ENCODE measurements at places on chromosomes 12 and 14.

DNA sequence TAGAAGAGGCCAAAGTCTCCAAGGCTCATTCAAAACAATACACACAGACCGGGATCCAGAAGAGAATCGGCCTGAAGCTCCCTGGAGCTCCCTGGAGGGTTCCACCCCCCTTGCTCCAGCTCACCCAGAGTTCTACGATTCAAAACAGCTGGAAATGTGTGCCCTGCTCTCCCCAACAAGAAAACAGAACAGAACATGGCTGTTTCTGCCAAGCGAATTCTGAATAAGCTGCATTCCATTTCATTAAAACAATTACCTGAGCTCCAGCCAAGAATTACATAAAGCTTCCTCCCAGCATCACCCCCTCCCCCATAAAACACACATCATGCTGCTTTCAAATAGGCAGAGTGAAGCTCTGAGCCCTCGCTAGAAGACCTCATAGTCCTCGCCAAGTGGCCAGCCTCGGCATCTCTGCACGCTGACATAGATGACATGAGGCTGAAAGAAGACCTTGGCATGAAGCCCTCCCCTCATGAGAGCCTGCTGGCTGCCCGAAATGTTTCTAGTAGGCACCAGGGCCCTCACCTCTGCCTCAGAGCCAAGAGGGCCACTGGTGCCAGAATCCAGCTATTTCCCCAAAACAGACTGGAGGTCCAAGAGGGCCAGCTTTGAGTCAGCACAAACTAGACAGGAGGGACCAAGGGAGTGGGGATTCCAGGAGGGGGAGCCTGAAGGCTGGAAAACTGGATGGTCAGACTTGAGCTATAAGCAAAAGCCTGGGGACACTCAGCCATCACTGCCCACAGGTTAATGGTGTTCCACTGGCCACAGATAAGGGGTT, 8.3 kb downstream of the PXN start:
- ATAC-seq = no peak

DNA sequence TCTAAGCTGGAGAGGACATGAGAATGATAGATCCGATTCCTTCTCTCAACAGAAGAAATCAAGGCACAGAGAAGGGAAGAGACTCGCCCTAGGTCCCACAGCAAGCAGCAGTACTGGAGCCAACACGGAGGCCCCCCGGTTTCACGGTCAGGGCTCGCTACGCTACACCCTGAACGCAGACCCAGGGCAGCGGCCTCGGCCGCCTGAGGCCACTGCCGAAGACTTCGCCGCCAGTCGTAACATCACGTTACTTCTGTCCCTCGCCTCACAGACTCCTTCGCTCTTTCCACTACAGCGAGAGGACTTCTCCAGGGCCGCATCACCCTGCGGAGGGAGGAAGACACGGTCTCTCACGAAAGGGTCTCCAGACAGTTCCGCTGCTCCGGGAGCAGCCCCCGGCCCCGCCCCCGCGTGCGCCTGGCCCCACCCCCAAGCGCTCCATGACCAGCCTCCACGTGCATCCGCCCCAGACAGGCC, 411 bp upstream of the DCAF4 start:
- ATAC-seq = peak; percentile 40

DNA sequence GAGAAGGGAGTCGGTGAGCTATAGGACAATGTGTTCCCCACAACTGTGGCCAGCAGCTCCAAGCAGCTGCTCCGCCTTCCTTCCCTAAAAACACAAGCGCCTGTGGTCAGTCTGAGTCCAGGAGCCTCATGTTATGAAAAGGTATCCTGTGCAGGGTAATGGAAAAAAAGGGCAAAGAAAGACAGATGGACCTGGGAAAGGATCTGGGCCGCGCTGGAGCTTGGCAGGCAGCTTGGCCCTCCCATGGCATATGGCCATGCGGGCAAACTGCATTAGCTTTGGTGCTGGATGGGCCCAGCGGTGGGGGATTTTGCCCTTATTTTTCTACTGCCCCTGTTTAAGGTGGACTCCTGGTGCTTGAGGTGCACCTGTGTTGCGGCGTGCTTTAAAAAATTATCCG, 23.7 kb upstream of the CHST11 start:
- ATAC-seq = no peak

DNA sequence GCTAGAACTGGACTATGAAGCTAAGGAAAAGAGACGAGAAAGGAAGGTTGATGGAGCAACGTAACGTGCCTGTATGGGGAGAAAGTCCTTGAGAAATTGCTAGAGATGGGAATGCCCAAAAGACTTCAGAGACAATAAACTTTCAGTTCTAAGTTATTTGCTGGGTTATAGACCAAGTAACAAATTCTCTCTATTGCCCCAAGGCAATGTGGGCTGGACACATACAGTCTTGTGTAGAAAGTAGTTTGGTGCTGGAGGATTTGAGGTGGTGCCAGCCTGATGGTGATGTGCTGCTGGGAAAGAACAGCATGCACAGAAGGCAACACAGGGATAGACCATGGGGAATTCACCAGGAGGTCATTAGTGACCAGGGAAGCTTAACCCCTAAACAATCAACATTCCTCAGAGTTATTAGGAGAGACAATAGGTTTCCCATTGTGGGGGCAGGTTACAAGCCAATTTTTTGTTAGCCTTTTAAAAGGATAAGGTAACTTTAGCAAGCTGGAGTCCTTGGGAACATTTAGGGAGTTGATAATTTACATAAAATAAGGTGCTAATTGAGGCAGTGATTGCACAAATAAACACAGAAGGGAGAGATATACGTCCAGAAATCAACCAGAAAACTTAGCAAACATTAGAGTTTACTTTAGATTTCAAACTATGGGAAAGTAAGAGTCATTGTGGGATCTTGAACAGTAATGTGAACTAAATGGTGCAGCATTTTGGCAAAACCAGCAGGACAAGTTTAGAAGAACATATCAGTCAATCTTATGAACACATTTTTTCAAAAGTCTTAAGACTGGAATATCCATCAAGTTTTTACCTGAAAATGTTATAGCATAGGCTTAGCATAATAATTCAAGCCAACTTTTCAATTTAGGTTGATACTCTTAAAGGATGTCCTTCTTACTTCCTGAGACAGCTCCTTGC, 61.4 kb downstream of the LMNTD1 start:
- no peak for ATAC-seq

DNA sequence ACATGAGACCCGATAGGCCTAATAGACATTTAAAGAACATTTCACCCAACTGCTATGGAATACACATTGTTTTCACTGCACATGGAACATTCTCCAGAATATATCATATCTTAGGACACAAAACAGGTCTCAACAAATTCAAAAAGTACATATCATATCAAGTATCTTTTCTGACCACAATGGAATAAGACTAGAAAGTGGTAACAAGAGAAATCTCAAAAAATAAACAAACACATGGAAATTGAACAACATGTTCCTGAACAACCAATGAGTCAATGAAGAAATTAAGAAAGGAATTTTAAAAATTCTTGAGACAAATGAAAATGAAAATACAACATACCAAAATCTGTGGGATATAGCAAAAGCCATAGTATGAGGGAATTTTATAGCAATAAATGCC, 208.1 kb downstream of the PTPRO start:
- no peak for ATAC-seq

DNA sequence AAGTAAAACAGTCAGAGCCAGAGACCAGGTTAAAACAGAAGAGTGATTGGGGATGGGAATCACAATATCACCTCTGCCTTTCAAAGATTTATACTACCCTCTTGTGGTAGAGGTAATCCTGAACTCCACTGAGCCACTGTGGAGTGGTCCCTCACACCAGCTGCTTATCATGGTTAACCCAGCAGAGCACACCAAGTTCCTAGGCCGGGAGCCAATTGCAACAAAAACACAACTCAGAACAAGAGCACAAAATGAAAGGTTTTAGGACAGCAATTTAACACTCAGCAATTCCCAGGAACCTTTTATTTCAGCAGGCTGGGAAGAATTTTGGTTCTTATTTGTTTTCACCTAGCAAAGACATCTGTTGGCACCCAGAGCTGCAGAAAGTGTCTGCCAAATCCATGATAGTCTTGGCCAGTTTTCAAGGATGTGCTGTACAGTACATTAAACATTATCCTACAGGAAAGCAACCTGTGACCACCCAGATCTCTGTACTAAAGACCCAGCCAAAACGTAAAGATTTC, 220.5 kb upstream of the ATXN7L3B start:
- ATAC-seq = peak; percentile 70

DNA sequence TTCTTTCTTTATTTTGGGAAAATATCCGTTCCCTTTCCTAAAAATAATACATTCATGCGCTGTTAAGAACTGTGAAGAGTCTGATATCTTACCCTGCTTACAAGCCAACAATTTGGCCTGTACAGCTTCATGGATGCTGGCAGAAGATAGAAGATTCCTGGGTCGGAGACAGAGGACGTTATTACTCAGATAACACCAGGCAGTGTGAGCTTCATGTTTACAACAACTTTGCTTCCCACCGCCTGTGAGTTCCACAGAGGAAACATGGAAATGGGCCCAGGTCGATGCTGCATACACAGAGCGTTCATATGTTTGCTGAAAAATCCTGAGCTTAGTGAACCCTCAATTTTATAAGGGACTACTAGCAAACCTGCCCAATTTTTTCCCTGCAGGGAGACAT, 705.6 kb upstream of the SEL1L start:
- ATAC-seq = no peak

DNA sequence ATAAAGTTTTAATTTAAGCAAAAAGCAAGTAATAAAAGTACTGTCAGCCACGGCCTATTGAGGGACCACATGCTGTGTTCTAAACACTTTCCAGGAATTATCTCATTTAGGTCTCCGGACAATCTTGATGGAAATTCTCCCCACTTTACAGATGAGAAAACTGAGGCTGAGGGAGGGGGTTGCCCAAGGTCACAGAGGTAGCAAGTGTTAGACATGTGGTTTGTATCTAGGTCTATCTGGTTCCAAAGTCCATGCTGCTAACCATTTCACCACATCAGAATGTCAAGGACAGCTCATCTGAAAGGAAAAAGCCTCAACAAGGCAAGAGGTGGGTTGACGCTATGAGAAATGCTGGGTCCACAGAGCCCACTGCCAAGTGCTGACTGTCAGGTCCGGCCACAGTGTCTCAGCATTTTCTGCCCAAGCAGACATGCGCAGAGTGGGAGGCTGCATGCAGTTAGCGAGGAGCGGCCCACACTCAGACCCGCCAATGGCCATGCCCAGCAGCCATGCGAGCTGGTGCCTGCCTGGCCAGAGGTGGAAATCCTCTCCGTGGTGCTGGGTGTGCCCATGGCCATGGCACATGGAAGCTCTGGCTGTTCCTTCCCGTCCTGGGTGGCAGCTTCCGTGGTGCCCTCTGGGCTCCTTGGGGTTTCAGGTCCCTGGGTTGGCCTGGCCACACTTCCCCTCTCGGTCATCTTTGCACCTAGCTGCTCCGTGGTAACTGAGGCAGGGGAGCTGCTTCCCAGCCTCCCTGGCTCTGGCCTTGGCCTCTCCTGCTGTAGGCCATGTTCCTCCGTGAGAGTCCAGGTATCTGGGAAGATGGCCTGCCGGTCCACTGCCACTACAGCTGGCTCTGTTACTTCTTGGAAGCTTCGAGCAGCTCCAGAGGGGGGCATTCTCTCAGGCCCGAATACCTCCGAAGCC, 18.0 kb upstream of the RPLP0 start:
- ATAC-seq = no peak

DNA sequence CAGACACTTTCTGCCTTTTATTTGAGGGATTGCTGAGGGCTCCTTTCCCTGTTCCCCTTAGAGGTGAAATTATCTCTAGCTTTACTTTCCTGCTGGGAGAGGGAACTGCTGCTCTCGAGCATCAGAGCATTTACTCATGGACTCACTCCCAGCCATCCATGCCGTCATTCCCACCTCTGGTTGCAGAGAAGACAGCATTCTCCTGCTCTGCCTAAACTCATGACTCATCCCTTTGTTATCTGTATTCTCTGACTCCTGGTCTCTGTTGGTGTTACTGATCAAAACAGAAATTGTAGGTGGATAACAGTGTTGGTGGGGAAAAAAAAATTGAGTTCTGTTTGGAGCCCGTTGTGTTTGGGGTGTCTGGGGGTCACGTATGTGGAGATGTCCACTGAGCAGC, 159.3 kb downstream of the TTC8 start:
- ATAC-seq = peak; percentile 75

DNA sequence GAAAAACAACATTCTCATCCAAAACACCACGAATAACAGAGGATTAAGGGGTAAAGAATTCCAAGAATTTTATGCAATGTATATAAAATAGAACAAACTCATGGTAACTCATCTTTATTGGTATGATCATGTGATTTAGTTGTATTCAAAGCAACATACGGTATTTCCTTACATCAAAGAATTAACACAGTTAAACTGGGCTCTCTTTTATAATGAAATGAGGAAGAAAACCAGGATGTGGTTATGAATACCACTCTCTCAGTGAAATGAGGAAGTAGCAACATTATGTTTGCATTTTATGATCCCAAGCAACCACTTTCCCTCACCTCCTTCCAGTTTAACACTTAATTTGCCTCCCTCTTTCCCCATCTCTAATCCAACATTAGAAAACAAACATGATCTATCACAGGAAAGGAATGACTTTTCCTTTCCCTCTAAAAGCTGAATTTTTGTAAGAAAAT, 22.9 kb downstream of the SPTLC2 start:
- peak; percentile 88 for ATAC-seq

DNA sequence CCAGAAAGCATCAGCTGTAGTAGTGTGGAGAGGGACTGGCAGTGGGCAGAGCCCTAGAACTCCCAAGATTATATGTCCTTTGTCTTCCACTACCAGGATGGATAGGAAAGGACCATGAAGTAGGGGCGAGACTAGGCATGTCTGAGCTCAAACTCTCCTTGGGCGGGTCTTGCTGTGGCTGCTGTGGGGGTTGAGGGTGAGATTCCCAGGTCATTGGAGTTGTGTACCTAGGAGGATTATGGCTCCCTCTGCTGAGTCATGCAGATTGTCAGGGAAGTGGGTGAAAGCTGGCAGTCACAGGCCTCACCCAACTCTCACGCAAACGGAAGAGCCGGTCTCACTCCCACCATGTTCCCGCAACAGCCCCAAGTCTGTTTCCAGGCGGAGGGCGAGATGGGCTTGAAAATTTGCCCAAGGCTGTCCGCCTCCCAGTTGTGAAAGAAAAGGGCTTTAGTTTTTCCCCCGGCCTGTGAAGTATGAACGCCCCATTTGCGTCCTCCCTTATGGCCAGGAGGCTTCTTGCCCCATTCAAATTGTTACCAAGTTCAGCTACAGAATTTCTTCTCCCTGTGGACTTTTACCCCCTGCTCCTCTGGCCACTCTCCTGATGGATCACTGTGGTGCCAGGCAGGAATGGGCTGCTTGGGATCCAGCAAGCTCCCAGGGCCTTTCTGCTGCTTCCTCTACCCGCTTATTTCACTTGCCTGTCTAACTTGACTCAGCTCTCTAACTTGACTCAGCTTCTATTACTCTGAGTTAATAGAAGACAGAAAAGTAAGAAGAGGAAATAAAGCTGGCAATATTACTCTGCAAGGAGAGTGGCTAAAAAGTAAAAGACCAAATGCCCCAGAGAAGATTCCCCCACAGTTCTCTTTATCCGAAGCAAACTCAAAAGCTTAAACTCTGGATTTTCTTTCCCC, 159.3 kb downstream of the SLC2A13 start:
- no peak for ATAC-seq

Measured in motor neuron (in vitro differentiated cells).